ENCODE measurements at places on chromosomes 16 and 17.

- DNase-seq: no peak
Observed at GRCh38 chr16:64469906-64470702, 651.8 kb downstream of the CDH11 start.

DNA sequence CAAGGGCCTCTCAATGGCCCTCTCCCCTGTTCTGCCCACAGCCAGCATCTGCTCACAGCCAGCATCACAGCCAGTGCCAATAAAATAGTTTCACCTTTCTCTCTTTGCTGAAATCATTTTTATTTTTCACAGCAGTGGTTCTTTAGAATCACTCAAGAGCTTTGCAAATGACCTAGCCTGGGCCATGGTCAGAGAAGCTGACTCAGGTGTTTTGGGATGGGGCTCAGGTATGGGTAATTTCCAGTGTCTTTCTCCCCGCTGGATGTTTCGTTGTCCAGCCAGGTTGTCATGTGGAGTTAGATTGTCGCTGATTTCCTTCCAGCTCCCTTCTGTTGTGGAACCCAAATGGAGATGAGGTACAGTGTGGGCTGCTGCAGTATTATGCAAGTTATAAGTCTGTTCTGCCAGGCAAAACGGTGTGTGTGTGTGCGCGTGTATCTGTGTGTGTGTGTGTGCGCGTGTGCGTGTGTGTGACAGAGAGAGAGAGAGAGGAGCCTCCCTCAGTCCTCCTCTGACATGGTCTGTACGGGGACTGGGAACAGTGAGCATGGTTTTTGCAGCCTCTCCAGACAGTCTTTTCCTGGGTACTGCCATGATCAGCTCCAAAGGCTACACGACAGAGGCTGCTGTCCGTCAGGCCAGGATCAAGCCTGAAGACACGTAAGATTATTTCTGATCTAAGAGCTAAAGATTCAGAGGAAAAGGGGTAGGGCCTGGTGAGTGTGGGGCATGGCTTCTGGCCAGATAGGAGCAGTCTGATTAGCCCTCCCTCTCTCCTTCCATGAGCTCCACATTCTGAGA, 1.4 kb upstream of the PMP22 start:
- DNase-seq: no peak

- DNase-seq: peak; percentile 74
Observed at GRCh38 chr16:9159839-9160550, 68.6 kb downstream of the HAPSTR1 start.

DNA sequence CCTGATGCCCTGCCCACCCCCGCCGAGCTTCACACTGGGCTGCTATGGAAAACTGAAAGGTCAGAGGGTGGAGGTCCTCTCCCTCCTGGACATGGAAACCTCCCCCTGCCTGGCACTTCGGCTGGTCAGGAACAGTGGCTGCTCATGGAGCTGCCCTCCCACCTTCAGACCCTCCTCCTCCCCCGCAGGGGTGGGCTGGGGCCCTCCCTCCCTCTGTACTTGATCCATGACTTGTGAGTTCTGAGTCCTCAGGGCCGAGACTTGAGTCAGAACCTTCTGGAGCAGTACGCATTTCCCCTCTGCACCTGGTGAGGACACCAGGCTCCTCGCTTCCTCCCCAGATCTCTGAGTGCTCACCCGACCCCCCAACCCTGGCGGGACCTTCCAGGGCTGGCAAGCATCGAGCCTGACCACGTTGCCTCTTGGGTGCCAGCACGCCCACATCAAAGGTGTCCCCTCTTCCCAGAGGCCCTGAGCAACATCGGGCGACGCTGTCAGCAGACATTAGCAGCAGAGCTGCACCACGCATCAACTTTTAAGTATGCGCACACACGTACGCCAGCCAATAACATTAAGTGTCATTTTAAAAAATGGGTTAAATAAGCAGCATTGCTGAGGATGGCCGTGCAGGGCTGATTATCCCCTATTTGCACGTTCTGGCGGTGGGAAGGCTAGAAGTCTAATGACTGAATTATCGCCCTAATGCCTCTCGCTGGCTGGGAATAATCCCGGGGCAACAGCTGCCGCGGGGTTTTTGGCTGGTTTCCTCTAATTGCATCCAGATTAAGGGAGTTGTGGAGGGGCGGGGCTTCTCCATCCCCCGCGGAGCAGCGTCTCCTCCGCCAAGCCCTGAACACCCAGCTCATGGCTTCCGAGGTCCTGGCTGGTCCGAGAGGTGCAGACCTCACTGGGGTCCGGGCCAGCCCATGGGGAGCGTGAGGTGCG, 98.0 kb downstream of the TBC1D16 start:
- DNase-seq: no peak

DNA sequence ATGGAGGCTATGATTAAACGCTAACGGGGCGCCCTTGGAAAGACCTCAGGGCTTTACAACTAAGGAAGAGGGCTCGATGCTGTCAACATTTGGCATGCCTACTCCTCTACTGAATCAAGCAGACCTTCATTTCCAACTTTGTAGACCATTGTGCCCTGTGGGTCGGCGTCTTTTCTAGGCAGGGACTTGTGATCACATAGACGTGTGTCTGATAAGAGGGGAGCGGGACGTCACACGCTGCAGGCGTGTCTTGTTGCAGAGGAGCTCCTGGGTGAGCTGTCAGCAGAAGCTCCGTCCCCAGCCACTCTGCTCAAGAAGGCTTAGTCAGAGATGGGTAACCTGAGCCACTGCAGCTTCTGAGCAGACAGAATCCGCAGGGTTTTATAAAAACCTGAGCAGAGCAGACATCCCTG, 2.8 kb downstream of the MAPK8IP3 start:
- no peak for DNase-seq

DNA sequence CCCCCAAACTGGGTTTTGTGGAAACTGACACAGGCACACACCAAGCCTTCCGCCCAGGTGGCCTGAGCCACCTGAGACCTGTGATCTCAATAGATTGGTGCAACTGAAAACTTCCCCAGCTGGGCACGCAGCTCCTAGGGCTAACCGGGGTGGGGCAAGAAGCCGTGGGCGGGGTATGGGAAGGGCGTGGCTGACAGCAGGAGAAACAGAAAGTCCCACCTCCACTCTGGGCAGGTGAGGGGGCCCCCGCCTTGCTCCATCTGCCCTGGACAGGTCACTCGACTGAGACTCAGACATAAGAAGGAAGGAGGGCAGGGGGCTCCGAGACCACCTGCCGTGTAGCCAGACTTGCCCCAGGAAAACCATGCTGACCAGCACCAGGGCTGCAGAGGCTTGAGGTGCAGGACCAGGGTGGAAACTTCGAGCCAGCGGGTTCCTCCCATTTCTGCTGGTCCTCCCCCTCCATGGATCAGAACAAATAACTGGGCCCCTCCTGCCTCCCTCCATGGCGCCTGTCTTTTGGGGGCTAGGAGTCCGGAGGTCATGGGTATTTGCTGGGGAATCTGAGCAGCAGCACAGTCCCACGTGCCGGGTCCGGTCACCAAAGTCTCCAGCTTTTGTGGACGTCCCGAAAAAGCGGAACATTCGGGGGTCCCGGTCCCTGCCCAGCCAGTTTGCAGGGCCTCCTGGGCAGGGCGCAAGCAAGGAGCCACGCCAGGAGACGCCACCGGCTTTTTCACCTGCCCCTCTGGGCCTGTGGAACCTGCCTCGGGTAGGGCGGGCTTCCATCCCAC, 1.3 kb downstream of the TIMP2 start:
- DNase-seq: no peak

GRCh38 chr16:3695610-3696369, 21.5 kb downstream of the TRAP1 start:
- no peak for DNase-seq

- no peak for DNase-seq
Observed at GRCh38 chr17:81018044-81018802, 16.7 kb upstream of the BAIAP2 start.

GRCh38 chr16:50522324-50522723, 25.9 kb upstream of the NKD1 start:
- DNase-seq: peak; percentile 26

DNA sequence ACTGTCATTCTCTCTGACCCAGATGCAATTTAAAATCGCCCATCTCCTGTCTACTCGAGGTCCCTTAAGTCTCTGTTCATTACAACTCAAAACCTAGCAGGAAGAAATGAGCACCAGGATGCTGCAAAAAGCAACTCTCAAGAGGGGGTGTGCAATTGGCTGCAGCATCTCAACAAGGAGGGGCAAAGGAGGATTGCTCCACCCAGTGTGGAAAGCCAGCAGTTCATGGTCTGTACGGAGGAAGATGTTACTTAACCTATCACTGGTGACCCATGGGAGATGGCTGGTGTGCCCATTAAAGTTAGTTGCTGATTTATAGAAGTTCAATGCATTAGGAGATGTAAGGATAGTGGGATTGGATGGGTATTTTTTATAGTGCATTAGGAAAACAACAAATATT, 147.4 kb downstream of the CDK5R1 start:
- no peak for DNase-seq

DNA sequence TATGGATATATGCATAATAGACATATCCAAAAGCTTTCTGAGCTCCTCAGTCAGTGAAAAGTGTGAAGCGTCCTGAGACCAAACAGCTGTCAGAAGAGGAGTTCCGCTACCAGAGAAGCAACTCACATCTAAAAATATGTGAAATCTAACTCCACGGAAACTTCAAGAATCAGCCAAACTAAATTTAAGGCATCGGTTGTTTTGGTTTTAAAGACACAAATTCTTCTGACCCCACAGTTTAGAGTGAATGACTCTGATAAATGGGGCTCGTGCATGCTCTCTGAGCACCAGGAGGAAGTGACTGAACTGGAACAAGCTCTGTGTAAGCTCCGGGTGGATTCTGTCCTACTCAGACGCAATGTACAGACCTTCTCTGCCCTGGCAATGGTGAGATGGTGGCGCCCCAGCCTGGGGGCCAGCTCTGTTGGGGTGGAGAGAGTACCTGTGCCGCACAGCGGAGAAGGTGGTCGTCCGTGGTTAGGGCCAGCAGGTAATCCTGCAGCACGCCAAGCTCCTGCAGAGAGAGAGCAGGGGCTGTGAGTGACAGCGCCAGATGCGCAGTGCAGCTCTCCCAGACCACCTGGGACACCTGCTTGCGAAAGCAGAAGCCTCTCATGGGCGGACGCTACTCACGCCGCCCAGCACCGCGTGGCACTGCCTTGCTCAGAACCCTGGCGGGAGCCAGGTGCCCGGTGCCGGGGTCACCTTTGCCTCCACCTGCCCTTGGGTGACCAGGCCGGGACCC, 44.4 kb upstream of the ATP2A3 start:
- no peak for DNase-seq

DNA sequence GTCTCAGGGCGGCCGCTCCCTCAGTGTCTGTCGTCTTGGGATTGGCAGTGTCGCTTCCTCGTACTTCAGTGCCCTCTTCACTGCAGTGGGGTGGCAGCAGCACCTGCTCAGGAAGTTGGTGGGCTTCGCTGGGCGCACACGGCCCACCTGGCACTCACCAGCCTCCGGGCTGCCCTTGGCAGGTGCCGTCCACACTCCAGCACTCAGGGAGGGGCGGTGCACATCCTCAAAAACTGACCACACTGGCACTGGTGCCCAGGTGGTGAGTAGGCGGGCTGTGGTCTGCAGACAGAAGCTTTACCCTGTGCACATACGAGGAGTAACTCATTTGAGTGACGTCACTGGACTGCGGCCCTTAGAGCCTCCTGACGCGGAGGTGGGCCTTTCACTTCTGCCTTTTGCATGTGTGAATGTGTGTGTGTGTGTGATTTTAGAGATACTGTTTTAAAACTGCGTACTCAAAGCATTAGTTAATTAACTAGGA, 94.6 kb downstream of the BANP start:
- no peak for DNase-seq

- no peak for DNase-seq
Observed at GRCh38 chr16:5580772-5581171, 483.2 kb upstream of the EEF2KMT start.

- DNase-seq: no peak
Observed at GRCh38 chr17:27809555-27809954, 9.2 kb upstream of the NOS2 start.

GRCh38 chr17:3531266-3532101, 26.1 kb downstream of the TRPV3 start:
- no peak for DNase-seq

- no peak for DNase-seq
Observed at GRCh38 chr17:68182940-68183551, 64.8 kb upstream of the AMZ2 start.
